ENCODE measurements at places on chromosomes 16 and 17.

DNA sequence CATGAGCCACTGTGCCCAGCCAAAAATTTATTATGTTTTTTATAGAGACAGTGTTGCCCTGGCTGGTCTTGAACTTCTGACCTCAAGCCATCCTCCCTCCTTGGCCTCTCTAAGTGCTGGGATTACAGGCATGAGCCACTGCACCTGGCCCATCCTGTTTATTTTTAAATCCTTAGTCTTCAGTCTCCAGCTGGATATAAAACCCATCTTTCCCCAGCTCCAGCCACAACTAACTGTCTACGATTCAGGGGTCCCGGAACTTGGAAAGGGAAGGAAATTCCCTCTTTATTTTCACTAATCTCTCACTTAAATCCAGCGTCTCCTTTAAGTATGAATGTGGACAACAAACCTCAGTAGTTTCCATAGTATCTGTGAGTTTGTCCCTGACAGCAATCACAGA is 62.2 kb downstream of the IQCK start:
- DNase-seq = no peak

DNA sequence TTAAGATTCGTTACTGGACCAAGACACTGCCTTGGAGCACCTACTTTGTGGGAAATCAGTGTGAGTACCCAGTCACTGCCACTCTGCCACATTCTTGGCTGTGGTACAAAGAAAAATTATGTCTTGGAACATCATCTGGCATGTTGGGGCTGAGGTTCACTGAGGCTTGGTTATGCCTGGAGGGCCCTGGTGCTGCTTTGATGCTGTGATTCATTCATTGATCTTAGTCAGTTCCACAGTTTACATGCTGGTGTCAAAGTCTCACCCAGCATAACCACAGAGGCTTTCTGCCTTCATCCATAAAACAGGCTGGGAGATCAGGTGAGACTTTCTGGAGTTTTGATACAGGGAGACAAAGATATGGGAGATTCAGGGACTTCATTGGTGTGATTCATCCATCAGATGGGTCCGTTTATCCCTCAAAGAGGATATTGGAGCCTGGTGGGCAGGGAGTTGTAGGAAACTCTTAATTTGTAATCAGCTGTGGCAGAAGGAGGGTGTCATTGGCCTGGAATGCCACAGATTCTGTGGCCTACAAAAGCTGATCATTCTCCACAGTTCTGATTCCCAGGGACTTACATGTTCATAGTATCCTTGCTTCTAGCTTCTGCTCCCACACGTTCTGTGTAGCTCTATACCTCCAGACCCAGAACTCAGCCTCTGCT is 322.5 kb downstream of the PMP22 start:
- DNase-seq = no peak

DNA sequence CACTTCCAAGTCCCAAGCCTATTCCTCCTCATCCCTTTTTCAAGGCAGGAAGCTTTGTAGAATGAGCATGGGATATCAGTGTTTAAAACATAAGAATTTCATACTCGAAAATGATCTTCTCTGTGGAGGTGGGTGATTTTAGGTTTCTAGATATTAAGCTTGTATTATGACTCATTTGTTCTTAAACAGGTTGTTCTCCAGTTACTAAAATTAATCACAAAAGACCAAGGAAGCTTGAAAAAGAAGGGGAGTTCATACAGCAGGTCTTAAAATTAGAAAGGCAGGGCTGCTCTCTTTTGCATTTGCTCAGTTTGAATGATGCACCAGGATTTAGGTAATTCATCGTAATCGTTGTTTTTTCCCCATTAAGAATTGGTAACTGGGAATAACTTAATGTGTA is 208.7 kb downstream of the PRKCA start:
- no peak for DNase-seq

DNA sequence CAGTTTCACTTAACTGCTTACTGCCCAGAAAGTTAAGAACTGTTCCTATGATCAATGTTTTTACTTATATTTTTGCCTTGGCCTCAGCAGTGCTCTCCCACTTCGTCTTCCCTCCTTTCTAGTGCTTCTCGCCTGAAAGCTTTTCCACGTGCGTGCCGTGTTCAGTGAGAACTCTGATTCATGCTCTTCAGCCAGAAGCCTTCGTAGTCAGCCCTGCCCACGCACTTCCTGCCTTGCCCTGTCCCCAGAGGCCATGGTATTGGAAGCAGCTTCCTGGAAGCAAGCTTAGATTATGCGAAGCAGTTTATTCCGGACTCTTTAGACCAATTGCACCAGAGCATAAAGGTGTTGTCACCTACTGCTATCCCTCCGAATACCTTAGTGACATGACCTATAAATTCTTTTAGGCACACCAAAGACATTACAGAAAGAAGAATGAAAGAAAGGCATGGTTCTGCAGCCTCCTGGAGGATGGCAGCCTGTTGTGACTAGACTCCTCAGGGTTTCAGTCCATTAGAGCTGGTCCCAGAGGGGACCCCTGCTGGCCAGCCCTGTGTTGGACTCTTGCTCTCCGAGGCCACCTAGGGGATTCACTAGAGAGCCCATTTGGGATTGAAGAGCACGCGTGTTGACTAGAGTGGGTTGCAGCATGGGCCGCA is 105.2 kb downstream of the RPTOR start:
- peak; percentile 58 for DNase-seq

GRCh38 chr17:58303971-58304749 is 23.4 kb upstream of the MPO start:
- peak; percentile 70 for DNase-seq

DNA sequence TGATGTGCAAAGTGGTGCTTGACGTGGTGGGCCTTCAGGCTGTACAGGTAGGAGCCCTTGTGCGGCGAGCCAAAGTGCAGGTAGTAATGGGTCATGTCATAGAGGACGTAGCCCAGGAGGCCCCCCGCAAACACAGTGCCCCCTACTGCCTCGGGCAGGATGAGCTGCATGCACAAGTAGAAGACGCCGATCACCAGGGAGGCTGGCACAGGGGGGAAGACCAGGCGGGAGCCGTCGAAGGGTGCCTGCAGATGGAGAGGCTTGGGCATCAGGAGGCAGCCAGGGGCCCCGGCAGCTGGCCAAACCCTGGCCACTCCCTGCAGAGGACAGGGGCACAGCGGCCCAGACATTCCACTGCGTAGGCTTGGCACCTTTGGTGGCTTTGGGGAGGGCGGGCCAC is 15.7 kb upstream of the MLKL start:
- no peak for DNase-seq

- DNase-seq = no peak
These were observed 148.1 kb upstream of the CCL2 start for GRCh38 chr17:34107019-34107418.

GRCh38 chr17:42608305-42609181 is 631 bp downstream of the RETREG3 start:
- no peak for DNase-seq

DNA sequence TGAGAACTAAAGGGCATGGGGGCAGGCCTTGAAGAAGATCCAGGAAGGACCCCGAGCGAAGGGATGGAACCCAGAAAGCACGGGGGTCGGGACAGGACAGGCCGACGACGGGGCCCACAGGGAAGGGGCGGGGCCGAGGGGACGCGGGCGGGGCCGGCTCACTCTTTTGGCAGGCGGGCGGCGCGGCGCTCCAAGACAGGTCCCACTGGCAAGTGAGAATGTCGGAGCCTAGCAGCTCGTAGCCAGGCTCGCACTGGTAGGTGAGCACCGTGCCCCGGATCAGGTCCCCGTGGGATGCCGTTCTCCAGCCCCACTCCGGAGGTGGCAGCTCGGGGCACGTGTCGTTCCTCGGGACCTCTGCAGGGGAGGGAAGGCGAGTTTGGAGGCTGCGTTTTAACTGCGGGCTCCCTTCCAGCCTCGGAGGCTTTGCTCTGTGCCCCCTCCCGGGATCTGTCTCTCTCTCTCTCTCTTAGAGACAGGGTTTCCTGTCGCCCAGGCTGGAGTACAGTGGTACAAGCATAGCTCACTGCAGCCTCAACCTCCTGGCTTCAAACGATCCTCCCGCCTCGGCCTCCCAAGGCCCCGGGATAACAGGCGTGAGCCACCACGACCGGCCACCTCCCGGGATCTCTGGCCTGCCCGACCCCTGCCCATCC is 13.7 kb upstream of the CDIPT start:
- no peak for DNase-seq

DNA sequence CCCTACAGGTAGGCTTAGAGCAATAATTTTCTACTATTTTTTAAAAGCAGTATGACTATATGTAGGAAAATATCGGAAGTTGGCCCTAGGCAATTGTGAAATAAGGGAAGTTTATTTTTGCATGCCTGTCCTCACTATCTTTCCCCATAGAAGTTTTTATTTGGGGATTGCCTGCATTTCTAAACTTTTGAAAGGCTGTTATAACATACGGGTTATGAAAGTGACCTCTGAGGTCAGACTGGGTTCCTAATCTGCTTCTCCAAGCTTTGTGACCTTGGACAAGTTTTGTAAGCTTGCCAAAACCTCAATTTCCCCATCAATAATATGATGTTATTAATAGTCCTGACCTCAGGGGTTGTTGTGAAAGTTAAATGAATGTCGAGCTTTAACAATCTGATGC is 67.1 kb downstream of the ARHGAP44 start:
- no peak for DNase-seq

GRCh38 chr17:29433541-29433940 is 43.4 kb downstream of the TAOK1 start:
- DNase-seq = no peak

DNA sequence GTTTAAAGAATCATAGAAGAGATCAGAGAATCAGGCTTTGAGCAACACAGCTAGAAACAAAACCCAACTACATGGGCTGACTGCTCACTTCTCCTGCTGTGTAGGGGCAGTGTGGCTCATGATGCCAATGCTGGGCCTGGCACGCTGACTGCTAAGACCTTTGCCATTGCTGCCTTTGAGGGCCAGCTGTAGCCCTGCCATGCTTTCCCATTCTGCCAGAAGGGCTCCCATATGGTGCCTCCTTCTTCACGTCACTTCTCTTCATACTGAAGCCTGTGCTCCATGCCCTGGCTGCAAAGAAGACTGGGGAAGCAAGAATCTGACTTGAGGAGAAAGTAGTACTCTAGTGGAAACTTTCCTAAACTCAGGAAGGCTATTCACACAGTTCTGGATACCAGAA is 232.9 kb downstream of the UTP18 start:
- no peak for DNase-seq

DNA sequence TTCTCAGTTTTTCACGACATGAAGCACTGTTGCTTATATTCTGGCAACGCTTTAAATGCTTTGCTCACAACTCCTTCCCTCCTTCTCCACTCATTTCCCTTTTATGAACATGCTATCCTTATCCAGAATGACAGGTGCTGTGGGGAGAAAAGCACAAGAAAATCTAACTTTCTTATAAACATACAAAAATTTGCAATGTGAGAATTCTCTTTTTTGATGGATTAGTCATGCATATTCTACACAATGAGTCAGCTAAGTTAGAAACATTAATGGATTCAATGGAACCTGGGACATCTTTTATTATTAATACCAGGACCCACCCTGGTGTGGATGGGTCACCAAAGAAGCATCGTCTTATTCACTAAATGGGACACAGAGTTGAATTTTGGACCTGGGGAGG is 234.6 kb upstream of the CDH5 start:
- no peak for DNase-seq

DNA sequence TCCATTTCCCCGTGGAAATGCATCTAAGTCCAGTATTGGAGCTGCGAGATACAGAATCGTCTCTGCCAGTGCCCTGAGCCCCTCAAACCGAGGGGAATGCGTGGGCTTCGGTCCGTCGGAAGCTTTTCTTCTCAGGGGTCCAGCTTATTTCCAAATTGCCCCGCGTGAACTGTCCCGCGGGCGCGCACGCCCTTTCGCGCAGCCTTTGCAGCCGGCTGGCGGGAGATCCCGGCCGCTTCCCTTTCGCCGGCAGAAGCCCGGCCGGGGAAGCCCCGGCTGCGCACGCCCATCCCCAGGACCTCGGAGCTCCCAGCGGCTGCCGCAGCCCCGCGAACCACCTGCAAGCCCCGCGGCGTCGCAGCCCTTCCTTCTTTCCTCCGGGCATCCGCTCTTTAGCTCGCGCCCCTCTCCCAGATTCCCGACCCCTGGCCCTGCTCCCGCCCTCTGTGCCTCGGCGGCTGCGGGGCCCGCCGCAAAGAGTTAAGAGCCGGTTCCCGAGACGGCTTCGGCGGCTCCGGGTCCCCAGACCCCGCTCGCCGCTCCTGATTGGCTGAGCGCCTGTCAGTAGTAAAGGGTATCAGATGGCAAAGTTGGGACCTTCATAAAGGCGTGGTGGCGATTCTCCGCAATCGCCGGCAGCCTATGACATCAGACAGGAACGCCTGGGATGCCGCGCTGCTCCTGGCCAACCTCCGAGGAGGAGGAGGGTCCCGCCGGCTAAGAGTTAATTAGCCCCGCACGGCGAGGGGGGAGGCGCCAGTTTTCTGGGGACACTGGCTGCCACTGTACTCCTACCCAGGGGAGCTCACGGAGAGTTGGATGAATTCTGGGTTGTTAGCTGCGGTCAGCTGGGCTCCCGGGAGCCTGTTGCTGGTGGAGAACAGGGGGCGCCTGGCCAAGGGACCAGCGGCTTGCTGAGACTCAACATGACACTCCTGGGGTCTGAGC is at the start of gene MYOCD:
MYOCD (plus strand) TSS at position 628 of the 948 bp plus-strand sequence; CDS start at position 927, 299 bp downstream.
- DNase-seq = no peak

DNA sequence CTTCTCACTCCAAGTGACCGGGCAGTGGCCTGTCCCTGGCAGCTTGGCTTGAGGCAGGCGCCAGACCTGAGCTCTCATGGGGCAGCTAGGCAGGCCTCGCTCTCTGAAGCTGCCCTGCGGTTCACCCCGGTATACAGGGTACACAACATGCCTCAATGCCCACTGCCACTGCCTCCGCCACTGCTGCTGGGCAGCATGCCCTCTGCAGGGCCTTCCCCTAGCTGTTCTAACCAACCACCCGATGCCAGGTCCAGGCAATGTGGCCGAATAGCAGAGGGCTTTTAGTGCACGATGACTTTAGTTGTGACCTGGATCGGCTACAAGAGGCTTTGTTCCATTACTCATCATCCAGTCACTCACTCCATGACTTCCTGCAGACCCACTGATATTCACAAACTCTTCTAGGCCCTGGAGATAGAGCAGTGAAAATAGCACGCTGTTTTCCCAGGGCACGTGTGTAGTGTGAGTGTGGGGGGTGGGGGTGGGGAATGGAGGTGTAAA is 19.7 kb downstream of the CDC42EP4 start:
- no peak for DNase-seq

DNA sequence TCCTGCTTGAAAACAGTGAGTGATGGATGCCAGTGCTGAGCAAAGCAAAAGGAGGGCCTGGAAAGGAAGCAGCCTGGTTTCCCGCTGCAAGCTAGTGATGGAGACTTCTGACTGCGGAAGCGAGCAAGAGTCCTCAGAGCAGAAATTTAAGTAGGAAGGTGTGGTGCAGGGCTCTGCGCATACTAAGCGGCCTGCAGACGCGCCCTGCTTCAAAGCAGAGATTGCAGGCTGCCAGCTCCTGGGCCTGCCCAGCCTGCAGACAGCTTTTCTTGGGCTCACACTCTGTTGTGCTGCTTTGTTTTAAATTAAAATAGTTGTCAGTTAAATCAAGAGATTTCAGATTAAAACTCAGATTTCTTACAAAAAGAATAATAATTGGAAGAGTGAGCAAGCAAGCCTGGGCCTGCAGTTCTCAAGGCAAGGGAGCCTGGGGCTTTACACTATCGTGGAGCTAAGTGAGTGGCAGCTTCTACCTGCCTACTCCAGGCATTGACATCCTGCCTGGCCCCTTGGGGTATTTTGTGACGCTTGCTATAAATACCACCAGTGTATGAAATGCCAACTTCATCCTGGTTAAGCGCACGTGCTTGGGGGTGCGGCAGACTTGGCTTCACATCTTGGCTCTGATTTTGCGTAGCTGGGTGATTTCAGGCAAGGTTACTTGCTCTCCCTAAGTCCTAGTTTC is 237.3 kb downstream of the XYLT1 start:
- DNase-seq = no peak

GRCh38 chr16:82728901-82729300 is 102.1 kb downstream of the CDH13 start:
- no peak for DNase-seq

Measured in hematopoietic multipotent progenitor cell treated with erythropoietin and hydrocortisone succinate and interleukin-3 and kit ligand, for 8 days (in vitro differentiated cells).